NCI-H1048 (cell line): ENCODE measurements at places on chromosomes 7 and 10.

- DNase-seq = no peak
These were observed 696.3 kb upstream of the C7orf33 start for GRCh38 chr7:147894271-147894670.

- no peak for DNase-seq
These were observed 59.2 kb upstream of the ADCY1 start for GRCh38 chr7:45514944-45515343.

DNA sequence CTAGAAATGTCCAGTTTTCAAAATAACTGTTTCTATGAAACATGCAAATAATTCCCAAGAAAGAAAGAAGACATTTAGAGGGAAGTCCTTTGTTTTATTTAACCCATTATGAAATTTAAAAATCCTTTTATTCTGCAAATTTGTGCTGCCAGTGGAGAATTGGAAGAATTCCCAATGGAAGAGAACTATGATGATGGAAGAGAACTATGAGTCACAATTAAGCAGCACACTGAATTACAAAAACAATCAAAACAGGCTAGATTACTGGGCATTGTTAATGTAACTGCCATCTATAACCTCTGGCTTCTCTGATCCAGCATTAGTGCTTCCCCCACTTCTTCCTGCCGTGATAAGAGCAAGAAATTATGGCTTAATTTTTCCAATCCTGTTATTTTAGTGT, 126.2 kb upstream of the FEZF1 start:
- DNase-seq = no peak

DNA sequence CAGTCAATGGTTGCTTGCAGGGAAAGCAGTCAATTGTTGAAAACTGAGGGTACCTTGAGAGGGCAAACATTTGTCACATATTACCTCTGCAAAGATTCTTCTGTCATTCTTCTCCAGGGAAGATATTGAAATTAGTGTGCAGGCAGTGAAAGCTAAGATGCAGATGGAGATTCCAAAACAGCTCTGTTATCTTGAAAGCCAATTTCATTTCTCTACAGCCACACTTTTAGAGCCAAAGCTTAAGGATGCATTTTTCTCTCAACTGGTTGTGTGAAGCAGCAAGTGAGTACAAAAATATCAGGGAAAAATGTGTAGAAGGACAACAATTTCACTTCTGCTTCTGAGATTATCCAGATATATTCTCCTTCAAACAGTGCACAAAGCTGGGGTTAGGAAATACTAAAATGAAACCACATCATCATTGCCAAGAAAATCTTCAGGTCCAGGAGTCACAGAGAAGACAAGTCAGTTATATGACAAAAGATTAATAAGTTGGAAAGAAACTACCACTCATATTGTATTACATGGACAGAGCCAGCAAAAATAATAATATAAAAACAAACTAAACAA, 16.3 kb downstream of the SGMS1 start:
- DNase-seq = no peak
